ENCODE measurements at places on chromosomes 1 and 21.

DNA sequence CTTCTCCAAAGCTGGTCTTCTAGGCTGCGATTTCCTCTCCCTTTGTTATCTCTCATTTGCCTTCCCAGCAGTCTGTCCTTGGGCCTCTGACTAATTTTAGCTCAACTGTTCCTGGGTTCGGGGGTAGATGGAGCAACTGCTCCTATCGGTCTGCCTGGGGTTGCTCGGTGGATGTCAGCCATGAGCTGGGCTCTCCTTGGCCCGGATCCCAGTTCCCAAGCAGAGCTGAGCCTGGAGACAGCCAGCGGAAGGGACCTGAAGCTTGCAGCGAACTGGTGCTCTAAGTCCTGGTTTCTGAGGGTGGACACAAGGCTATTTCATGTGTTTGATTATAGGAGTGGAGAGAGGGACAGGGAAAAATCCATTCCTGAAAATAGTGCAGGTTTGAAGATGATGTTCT lies 423.0 kb downstream of the RPS6KC1 start:
- DNase-seq = no peak

DNA sequence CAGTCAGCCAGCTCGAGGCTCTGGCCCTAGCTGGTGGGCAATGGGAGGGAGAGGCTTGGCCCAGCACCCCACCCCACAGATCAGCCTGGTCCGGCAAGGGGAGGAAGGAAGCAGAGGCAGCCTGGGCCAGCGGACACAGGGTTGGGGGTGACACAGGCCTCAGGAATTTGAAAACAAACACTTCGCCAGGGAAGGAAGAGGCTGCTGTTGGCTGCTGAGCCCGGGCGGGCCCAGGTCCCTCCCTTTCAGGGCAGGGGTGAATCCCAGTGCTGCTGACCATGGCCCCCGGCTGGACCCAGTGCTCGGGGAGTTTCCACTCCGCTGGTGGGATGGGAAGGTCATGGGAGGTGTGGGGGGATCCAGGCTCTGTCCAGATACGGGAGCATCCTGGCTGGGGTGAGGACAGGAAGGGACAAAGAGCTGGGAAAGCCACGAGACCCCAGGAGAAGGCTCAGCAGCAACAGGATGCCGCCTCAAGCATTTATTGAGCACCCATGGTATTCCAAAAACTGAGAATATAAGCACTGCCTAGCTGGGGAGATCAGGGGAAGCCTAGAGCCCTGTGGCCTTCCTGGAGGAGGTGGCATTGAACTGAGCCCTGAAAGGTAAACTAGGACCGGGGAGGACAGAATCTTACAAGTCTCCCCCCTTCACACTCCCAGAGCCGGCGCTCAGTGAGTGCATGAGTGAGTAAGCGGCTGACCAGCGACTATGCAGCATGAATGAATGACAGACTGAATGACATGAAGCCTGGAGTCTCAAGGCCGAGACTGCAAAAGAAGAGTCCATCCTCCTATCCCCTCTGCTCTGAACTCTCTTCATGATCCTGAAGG lies 26.2 kb upstream of the EPHA2 start:
- no peak for DNase-seq

GRCh38 chr1:21302747-21303715 lies 12.8 kb upstream of the ECE1 start:
- DNase-seq = no peak

GRCh38 chr1:236870721-236871120 lies 75.6 kb downstream of the MTR start:
- peak; percentile 87 for DNase-seq

DNA sequence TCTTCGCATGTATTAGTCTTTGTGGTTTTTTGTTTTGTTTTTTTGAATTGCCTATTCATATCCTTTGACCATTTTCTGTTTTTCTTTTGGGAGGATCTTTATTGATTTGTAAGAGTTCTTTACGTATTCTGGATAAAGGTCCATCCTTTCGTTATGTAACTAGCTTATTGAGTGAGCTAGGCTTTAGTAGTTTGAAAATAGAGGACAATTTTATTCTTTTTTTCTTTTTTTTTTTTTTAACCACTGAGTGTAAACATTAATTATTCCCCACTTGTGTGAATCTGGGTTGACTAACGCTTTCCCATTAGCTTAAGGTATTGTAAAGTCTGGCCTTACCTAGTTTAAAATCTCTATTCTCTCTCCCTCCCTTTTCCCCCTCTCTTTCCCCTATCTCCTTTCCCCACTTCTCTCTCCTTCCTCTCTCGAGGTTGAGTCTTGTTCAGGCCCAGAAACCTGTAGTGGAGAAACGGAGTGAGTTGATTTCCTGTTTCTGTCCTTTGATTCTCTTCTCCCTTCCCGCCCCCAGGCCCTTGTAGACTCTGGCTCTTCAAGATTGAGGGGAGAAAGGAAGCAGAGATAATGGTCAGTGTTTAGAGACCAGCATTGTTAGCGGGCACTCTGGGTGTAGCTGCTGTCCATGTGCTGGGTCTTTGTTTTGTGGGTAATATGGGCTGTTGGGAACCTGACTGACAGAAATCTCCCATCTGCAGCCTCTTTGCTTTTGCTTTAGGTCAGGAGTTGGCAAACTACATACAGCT lies 1.5 kb downstream of the MORC3 start:
- DNase-seq = peak; percentile 47

DNA sequence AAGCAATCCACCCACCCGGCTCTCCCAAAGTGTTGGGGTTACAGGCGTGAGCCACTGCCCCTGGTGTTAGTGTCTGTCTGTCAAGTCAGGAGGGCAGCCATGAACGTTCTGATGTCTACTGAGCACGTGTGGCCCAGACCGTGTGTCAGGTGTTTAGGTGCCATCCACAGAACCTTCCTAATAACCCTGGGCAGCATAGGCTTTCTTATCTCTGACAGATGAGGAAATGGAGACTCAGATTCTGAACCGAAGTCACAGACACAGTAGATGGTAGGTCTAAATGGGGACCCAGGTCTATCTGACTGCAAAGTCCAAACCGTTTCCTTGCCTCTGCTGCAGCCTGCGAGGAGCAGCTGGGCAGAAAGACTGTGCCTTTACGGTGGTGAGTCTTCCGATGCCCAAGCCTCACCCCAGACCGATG lies 622 bp upstream of the IL6R start:
- no peak for DNase-seq

DNA sequence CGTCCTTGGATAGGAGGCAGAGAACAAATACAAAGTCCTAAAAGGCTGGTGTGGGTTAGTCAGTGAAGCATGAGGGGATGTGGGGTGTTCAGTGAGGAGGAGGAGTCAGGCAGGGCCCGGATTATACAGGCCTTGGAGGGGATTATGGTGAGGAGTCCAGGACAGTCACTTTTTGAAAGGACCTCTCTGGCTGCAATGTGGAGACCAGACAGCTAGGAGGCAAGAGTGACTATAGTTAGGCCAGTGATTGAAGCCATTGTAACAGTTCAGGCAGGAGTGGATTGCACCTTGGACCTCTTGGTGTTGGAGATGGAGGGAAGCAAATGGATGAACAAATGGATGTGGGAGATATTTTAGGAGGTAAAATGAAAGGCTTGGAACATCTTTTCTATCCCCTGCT lies 115.8 kb downstream of the C1orf94 start:
- DNase-seq = no peak

DNA sequence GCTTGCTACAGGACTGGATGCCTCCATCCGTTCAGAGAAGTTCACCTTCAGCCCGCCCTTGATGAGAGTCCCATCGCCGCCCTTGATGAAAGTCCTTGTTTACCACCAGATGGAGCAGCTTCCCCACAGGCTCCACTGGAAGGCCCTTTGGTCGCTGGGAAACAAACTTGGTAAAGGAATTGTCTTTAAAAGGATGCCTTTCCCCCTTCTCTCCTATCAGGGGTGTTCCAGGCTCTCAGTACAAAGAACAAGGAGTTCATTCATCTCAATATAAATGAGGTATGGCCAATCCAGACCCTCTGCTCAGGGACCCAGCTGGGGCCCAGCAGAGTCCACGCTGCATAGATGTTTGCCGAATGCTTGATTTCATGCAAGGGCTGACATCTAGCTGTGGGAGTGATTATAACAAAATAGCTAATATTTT lies 50.8 kb downstream of the CAPN9 start:
- DNase-seq = peak; percentile 49

- no peak for DNase-seq
Observed at GRCh38 chr1:47593013-47593568, 155.2 kb downstream of the FOXD2 start.

DNA sequence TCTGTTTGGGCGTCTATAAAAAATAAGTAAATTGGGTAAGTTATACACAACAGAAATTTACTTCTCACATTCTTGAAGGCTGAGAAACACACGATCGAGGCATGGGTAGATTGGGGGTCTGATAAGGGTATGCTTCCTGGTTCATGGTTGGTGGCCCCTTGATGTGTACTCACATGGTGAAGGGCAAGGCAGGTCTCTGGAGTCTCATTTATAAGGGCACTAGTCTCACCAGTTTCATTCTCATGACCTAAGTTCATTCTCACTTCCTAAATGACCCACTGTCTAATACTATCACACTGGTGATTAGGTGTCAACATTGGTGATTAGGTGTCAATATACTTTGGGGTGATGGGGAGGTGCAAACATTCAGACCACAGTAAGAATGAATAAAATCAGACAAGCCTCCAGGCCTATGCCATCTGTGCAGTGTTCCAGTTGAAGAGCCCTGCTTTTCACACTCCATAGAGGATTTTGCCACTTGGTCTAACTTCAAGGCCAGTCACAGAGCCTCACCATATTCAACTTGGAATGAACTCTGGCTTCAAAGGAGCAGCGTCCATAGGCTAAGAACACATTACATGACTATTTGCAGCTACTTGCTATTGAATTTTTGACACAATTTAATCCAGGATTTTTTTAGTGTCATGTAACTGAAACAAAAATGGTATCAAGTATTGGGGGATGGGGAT lies 2.5 kb upstream of the GBP4 start:
- no peak for DNase-seq

DNA sequence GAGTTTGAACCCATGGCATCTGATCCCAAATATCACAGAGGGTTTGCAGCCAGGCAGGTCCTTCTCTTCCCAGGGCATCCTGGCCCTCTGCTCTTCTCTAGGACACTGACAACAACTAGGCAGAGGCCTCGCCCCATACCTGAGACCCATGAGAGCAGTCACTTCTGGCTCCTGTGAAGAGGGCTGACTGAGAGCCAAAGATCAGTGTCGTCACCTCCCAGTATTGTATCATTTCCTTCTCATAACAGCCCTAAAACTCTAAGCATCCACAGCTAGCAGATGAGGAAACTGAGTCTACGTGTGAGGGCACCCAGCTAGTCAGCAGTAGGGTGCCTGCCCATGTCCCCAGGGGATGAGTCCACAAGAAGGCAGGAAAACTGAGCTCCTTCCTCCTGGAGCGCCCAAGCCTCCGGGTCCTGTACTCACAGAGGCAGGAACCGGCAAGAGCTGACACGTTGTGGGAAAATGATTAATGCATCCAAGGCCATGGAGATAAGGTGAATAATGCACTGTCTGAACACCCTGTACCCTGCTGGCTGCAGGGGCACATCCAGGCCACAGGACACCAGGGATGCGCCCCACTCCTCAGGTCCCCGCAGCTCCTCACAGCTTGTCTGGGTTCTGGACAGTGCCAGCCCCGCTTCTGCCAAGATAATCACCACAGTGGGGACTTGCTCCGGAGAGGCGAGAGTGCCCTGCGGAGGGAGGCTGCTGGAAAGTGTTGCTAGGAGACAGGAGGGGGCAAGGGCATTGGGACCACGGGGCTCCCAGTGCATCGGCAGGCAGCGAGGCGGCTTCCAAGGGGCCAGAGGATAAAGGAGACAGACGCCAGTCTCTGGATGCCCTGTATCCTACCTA lies 340.0 kb downstream of the NPHP4 start:
- no peak for DNase-seq

DNA sequence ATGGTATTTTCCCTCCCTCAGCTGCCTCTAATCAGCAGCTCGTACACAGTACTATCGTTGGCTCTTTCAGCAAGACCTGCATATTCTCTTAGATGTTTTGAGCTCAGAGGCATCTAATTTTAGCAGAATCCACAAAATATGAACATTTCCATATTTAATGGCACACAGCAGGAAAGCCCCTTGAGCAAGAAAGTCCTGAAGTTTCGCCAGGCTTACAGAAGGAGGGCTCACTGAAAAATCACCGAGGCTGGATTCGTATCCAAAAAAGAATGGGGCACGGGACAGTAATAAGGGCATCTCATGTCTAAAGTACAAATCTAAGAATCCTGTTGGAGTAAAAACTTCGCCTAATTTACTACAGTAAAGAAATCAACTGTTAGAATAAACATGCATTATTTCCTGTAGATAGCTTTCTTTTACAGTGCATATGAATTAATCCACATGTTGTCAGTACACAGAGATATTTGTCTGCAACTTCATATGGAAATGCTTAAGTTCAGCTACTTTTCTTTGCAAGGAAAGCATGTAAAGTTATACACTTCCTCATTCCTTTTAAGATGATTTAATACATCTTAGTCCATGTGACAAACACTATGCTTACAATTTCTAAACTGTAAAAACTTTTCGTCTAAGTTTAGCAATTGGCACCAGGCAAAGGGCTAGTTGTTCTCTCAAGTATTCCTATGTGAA lies 1205.3 kb upstream of the ADGRL4 start:
- no peak for DNase-seq

GRCh38 chr1:230589951-230590350 lies 52.3 kb upstream of the COG2 start:
- no peak for DNase-seq

DNA sequence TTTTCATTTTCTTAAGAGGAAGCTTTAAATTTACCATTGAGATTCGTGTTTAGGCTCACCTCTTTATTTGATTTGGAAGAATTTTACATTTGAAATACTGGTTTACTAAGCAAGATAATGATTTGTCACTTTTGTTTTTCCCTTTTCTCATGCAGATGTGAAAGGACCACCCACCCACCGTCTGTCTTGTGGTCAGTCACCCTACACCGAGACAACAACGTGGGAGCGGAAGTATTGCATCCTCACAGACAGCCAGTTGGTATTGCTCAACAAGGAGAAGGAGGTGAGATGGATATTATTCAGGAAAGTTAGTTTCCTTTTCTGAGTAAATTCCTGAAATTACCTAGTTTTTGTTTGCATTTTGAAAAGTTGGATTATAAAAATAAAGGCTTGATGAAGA lies 189.5 kb downstream of the RASAL2 start:
- peak; percentile 95 for DNase-seq

- DNase-seq = peak; percentile 82
Observed at GRCh38 chr1:223556414-223557129, 108.9 kb downstream of the CAPN8 start.

- DNase-seq = peak; percentile 83
Observed at GRCh38 chr1:198664068-198664788, 25.4 kb downstream of the PTPRC start.

- DNase-seq = no peak
Observed at GRCh38 chr1:65014321-65014720, 48.0 kb upstream of the JAK1 start.

DNA sequence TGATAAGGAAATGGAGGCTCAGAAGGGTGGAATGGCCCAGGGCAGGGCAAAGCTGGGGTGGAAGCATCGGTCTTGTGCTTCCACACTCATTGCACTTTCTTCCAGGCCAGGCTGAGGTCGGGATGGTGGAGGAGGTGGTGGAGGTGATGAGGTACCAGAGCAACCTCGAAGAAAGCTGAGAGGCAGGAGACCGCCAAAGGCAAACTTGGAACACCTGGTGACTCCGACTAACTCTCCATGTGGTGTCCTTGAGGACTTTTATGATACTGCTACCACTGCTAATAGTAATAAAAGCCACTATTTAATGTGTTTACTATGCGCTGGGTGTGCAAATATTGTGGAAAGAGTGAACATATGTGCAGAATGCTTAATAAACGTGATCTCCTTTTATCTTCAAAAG lies 16.9 kb upstream of the BTG2 start:
- no peak for DNase-seq

- no peak for DNase-seq
Observed at GRCh38 chr1:1569341-1569740, 5.3 kb downstream of the SSU72 start.
